ENCODE measurements at places on chromosomes 3 and 15. TPM values are rescaled to one million over a fixed set of nuclear protein-coding genes. Genes with fewer than 3 reads are reported as not detected.

Gene DNAH12
- 0.06 TPM for total RNA-seq

DNA sequence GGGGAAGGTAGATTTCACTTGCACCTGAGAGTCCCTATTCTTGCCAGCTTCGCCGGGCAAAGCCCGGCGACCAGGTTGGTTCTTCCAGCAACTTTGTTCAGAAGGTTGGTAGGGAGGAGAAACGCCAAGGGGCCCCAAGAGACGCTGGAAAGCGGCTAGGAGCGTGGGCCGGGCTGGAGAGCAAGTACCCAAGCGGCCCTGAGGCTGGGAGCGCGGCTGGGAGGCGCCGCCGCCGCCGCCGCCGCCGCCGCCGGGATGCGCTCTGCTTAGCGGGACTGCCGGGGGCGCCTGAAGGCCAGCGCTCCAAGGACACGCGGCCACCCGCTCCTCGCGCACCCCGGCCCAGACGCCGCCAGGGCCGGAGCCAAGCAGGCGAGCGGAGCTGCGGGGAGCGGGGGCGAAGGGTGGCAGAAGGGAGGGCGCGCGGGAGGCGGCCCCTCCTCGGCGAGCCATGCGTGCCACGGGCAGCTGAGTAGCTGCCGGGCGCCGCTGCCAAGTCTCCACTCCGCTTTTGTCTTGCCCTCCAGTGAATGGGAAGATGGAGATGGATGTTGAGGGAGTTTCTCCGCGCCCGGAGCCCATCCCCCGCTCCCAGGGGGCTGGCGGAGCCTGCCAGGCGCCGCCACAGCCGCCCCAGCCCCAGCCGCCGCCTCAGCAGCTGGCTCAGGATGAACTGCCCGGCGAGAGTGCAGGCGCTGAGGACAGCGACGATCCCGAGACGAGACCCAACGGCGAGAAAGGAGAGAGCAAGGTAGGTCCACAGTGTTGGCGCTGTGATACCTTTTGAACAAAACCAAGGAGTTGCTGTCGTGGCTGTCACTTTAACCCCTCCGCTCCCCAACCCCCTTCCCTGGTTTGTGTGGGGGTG lies 227.4 kb upstream of the AZI2 start:
- no peak for DNase-seq

DNA sequence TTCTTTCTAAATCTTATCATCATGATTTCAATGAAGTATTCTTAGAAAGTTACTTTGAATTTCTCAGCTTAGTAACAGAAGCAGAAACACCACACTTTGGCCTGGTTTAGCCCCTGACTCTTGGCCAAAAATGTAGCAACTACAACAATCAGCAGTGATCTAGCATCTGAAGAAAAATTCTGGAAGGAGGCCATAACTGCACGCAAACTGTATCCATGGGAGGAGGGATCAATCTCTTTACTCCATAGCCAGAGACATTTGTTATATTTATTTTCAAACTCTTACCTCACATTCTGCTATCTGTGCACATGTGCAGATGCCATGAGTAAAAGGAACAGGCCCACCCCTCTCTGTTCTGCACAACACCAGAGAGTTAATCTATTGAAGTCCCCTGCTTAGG lies 251.0 kb upstream of the P2RY1 start:
- DNase-seq: no peak

Gene CHL1
- total RNA-seq: 36.4 TPM

DNA sequence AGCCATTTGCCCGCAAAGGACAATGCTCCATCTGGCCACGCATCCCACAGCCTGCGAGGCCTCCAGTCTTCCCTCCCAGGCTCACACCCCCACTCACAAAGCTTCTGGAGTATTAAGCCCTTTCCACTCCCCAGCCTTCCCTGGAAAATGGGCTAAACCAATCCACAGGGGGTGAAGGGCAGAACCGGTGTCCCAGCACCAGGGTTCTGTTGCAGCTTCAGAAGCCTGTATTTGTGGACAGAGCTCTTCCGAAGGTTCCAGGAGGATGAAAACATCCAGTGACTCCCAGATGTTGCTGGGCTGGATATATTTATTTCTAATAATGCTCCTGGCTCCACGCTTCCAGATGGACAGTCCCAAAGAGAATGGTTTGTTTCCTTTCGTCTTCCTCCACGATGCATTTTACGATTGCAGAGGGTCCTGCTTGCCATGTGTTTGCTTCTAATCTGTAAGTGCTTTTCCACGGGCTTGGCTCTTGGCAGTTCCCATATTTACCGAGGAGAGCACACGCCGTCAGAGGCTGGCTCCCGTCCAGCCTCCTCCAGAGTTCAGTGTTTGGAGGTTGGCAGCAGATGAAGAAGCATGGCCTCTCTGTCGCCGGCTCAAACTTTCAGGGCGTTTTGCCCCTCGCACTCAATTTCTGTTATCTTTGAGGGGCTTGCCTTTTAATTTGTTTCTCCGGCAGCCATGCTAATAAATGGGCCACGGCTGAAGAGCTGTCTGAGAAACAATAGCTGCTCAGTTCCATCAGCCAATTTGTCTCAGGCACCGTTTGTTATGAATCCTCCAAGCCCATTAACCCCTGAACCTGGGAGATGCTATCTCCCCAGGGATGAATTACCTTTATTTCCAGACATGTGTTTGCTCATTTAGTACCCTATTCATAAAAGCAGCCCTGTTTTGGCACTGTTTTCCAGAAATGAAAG lies 367.9 kb upstream of the PROK2 start:
- no peak for DNase-seq

- peak; percentile 62 for DNase-seq
Measured at GRCh38 chr3:38365469-38366062, 19.0 kb downstream of the XYLB start.

Gene TMCC1
- 41.0 TPM for total RNA-seq

Gene TTLL13
- not detected for total RNA-seq

All from mesenteric fat pad (tissue), 1 donor.